Forelimb muscle (tissue), 1 donor: ENCODE measurements at places on chromosomes 13 and 19.

DNA sequence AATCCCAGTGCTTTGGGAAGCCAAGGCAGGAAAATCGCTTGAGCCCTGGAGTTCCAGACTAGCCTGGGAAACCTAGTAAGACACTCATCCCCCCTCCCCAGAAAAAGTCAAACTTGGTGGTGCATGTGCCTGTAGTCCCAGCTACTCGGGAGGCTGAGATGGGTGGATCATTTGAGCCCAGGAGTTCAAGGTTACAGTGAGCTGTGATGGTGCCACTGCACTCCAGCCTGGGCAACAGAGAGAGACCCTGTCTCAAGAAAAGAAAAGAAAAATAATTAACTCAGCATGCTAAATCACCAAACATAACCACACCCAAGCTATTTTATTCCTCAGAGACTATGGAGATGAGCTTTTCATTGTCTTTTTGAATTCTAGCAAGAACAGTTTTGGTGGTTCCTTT lies 56.2 kb upstream of the SCEL start:
- no peak for DNase-seq

- DNase-seq = no peak
Measured at GRCh38 chr19:51333836-51334460, 8.0 kb downstream of the VSIG10L start.

- no peak for DNase-seq
Measured at GRCh38 chr13:38647312-38647711, 39.6 kb upstream of the FREM2 start.

DNA sequence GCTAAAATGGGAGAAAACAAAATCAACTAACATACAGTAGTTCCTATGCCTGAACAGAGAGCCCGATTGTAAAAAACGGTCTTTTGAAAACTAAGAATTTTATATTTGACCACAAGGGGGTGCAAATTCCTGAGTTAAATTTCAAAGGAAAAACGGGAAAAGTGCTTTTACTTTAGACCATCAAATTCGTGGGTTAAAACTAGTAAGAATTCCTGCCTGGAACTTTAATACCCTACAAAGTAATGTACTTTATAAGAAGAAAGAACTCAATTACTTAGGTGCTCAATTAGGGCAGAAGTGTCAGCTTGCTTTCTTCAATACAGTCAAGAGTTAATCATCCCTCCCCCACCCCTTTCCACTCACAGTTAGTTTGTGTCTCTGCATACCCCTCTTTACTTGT lies 69.8 kb downstream of the KCNRG start:
- no peak for DNase-seq

GRCh38 chr13:74770361-74770760 lies 636.2 kb upstream of the KLF12 start:
- no peak for DNase-seq

DNA sequence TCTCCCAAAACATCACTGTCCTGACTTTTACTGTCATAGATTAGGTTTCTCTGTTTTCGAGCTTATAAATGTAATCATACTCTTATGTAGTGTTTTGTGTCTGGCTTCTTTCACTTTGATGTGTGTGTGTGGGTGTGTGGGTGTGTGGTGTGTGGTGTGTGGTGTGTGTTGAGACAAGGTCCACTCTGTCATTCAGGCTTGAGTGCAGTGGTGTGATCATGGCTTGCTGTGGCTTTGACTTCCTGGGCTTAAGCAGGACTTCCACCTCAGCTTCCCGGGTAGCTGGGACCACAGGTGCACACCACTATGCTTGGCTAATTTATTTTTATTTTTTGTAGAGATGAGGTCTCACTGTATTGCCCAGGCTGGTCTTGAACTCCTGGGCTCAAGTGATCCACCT lies 59.6 kb downstream of the PDS5B start:
- no peak for DNase-seq
